Frontal cortex (tissue), 4 donors: ENCODE measurements at places on chromosomes 11 and 22. TPM values are rescaled to one million over a fixed set of nuclear protein-coding genes. Genes with fewer than 3 reads are reported as not detected.

GRCh38 chr22:43198126-43198525, 11.2 kb upstream of the TTLL12 start:
- DNase-seq, result no peak

DNA sequence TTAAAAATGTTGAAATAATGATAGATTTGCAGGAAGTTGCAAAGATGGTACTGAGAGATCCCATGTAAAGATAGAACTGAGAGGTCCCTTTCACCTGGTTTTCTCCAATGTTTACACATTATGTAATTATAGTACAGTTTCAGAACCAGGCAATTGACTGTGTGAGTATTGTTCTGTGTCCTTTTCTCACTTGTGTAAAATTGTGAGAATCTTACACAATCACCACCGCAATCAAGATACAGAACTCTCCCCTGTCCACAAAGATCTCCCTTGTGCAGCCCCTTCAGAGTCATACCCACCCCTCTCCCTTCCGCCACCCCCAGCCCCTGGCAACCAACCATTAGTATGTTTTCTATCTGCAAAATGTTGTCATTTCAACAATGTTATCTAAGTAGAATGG, 119.8 kb upstream of the NAV2 start:
- DNase-seq, result no peak

Gene HBB
- 552 TPM for total RNA-seq

- no peak for DNase-seq
These were observed 11.3 kb upstream of the MS4A7 start for GRCh38 chr11:60367009-60367408.
